Naive B cell (primary cell): ENCODE measurements at places on chromosomes 12 and 14. TPM values are rescaled to one million over a fixed set of nuclear protein-coding genes. Genes with fewer than 3 reads are reported as not detected.

The OTUB2 gene
- polyA plus RNA-seq: 0.12 TPM

The TTC6 gene
- polyA plus RNA-seq: not detected

The TSPAN19 gene
- polyA plus RNA-seq: not detected

The NKX2-1 gene
- polyA plus RNA-seq: not detected

The STAC3 gene
- polyA plus RNA-seq: 0.36 TPM

The KIF26A gene
- polyA plus RNA-seq: not detected

The STYK1 gene
- not detected for polyA plus RNA-seq

DNA sequence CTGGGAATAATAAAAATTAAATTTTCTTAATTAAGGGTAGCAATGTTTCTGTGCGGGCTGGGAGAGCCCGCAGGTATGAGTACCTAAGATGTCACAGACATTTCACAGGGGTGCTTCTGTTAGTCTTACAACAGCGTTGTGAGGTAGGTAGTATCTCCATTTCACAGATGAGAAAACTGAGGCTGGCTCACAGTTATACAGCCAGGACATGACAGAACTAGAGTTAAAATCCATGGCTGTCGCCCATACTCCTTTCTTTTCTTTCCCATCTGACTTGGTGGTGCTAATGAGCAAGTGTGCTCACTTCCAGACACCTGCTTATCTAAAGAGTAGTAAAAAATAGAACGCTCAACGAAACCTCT, 2.1 kb downstream of the BMAL2 start:
- H3K27me3 ChIP-seq: peaks cover 27% of the 10 kb centered on the region
- no peak overlapping the region for H3K4me3 ChIP-seq
- no peak overlapping the region for H3K27ac ChIP-seq
- H3K36me3 ChIP-seq: no peaks in the 10 kb centered on the region
- DNase-seq: no peak
- H3K4me1 ChIP-seq: peaks cover 14% of the 10 kb centered on the region

- H3K27me3 ChIP-seq: peaks cover 19% of the 10 kb centered on the region
- no peak overlapping the region for H3K27ac ChIP-seq
- peak overlapping the region; percentile 91 for H3K4me3 ChIP-seq
- peaks cover 10% of the 10 kb centered on the region for H3K36me3 ChIP-seq
These were observed 89.4 kb downstream of the GALNT8 start for GRCh38 chr12:4809449-4810218.

DNA sequence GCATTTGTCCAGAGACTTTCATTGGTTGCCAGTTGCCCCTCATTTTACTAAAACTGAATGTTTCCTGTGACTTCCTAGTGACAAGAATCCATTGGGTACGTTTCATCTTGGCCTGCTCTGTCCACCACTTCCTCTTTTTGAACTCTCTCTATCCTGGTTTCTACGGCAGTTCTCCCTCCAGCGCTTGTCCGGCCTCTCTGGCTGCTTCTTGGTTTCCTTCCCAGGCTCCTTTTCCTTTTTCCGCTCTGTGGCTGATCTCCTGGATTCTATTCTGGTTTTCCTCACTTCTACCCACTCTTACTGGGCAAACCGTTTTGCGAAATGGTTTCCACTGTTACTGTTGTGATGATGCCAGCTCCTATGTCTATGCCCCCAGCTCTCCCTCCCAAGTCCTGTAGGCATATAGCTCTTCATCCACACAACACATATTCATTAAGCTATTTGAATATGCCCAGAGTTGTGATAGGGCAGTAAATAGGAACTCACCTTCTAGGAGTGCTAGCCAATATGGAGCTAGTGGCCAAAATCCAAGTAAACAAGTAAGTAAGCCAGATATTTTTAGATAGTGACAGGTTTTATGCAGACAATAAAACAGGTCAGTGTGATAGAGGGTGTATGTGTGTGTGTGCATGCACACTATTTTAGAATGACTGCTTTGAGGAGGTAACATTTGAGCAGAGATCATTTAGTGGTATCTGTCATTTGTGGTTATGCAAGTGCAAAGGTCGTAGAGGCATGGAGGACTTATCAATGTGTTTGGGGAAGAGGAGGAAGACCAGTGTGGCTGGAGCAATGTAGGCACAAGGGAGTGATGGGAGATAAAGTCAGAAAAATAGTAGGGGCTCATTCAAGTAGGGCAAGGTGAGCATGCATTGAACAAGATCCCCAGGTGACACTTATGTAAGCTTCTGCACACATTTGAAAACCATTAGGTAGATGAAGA, 27.9 kb upstream of the CTDSP2 start:
- H3K27me3 ChIP-seq: peaks cover under 1% of the 10 kb centered on the region
- DNase-seq: no peak
- no peak overlapping the region for H3K4me3 ChIP-seq
- no peaks in the 10 kb centered on the region for H3K36me3 ChIP-seq
- H3K4me1 ChIP-seq: peaks cover 7% of the 10 kb centered on the region

DNA sequence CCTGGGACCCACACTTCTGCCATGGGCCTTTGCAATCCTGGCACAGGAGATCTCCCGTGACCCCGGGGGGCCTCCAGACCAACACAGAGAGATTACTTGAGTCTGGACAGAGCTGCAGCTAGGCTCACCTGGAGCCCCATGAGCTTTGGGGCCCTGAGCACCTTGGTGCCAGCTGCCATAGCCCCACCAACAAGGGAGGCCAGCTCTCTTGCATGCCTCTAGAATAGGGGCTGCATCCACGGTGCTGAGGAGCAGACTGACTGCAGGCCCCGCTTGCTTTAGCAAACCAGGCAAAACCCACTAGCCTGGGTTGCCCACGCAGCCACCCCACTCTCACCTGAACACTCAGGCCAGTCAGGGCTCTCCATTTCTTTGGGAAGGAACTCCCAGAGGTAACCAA, 3.7 kb upstream of the OR4N2 start:
- no peak for DNase-seq
- no peaks in the 10 kb centered on the region for H3K27me3 ChIP-seq
- no peak overlapping the region for H3K4me3 ChIP-seq

DNA sequence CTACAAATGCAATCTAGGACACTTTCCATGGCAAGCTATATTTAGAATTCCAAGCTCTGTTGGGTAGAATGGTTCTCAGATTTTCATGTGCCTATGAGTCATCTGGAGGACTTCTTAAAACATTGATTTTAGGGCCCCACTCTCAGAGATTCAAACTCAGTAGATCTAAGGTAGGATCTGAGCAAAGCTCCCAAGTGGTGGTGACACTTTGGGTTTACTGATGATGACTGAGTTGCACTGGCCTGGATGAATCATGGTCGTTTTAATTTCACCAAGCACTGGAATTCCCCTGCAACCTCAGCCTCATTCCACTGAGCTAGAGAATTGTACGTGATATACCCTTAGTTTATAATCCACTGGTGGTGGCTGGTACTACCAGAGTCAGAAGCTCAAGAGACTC, 86.5 kb downstream of the PPM1H start:
- H3K4me3 ChIP-seq: no peak overlapping the region
- no peak overlapping the region for H3K27ac ChIP-seq
- no peaks in the 10 kb centered on the region for H3K4me1 ChIP-seq
- peaks cover 7% of the 10 kb centered on the region for H3K27me3 ChIP-seq
- H3K36me3 ChIP-seq: no peaks in the 10 kb centered on the region
- no peak for DNase-seq

- DNase-seq: no peak
- H3K27ac ChIP-seq: peak overlapping the region; percentile 57
- no peaks in the 10 kb centered on the region for H3K27me3 ChIP-seq
- peaks cover 7% of the 10 kb centered on the region for H3K4me1 ChIP-seq
- H3K36me3 ChIP-seq: peaks cover 32% of the 10 kb centered on the region
These were observed 71.4 kb upstream of the POC1B start for GRCh38 chr12:89597210-89597609.

GRCh38 chr14:68160779-68161546, 341.4 kb downstream of the RAD51B start:
- H3K36me3 ChIP-seq: no peaks in the 10 kb centered on the region
- no peak overlapping the region for H3K27ac ChIP-seq
- no peak for DNase-seq
- no peaks in the 10 kb centered on the region for H3K4me1 ChIP-seq

GRCh38 chr12:100799770-100800169, 5.2 kb downstream of the ANO4 start:
- H3K36me3 ChIP-seq: peaks cover 6% of the 10 kb centered on the region
- H3K4me3 ChIP-seq: no peak overlapping the region
- H3K4me1 ChIP-seq: no peaks in the 10 kb centered on the region
- H3K27ac ChIP-seq: no peak overlapping the region
- H3K27me3 ChIP-seq: peaks cover 10% of the 10 kb centered on the region
- DNase-seq: no peak

DNA sequence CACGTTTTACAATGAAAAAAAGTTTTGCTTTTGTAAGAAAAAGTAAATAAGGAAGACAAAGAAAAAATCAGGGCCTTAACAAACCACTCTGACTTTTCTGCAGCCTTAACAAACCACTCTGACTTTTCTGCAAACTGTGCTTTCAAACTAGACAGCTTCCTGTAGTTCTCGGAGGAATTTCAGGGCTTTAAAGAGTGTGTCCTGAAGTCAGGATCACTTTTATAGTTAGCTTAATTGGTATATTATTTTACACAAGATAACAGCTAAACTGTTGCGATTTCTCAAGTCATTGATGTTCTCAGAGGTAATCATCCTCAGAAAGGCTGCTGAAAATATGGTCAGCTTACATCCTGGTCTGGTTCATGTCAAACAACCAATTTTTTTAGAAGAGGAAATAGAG, 42.2 kb downstream of the TMEM117 start:
- no peaks in the 10 kb centered on the region for H3K4me1 ChIP-seq
- no peaks in the 10 kb centered on the region for H3K36me3 ChIP-seq
- H3K27ac ChIP-seq: no peak overlapping the region
- H3K4me3 ChIP-seq: no peak overlapping the region
- H3K27me3 ChIP-seq: no peaks in the 10 kb centered on the region

DNA sequence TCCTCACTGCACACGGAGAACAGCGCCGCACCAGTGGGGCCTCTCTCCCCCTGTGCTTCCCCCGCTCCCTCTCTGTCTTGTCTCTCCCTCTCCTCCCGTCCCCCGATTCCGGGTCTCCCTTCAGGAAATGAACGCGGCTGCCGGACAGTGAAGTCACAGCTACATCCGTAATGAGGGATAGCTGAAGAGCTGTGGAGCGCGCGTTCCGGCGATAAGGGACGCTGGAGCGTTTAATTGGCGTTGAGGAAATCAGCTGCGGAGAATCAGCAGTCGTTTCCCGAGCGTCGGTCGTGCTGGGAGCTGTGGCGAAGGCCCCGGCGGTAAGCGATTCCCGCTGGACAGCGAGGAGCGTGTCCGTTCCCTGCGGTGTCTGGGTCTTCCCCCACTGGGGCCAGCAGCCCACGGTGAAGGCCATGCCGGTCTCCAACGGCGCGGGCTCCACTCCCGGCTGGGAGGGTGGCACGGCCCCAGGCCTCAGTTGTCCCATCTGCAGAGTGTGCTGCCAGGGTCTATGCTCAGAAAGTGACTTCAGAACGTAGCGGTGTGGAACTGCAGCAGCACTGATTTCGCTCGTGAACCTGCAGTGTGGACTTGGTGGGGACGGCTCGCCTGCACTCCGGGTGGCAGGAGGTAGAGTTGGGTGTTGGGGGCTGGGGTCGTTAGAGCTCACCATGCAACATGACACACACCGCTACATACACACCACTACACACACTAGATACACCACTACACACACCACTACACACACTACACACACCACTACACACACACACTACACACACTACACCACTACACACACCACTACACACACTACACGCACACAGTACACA, 10.9 kb downstream of the NOC4L start:
- H3K27ac ChIP-seq: no peak overlapping the region
- H3K36me3 ChIP-seq: no peaks in the 10 kb centered on the region
- H3K4me1 ChIP-seq: peaks cover 4% of the 10 kb centered on the region
- no peak for DNase-seq

- H3K27ac ChIP-seq: no peak within 1 kb of the TSS
- no peaks in the 10 kb centered on the region for H3K36me3 ChIP-seq
- no peak within 1 kb of the TSS for H3K4me3 ChIP-seq
- H3K4me1 ChIP-seq: peaks cover 7% of the 10 kb centered on the region
- peaks cover 32% of the 10 kb centered on the region for H3K27me3 ChIP-seq
These were observed at the start of gene PPFIA2 for GRCh38 chr12:81759190-81760051. Gene PPFIA2 (minus strand): TSS chr12:81759350.

DNA sequence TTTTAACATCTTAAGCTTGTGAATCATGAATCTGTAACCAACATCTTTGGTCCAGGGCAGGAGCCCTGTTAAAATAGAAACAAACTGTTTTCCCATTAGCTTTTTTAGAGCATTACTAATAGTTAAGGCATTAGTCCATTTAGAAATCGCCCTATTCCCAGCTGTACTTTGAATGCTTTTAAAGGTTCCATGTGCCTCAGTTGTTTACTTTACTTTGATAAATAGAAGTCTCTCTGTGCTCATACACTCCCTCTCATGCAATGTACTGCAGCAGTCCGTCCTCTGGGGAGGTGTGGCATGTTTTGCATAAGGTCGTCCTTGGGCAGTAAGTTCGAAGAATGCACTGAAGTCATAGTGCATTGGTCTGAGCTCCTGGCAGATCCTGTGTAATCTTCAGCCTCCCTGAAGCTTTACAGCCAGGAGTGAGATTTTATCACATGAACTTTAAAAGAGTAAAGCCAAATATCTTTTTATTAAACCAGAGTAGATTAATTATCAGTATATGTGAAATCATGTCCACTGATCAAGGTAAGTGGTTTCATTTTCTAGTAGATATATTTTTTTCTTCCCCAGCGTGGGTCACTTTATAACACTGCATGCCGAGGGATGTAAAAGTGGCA, 134.7 kb downstream of the FGD4 start:
- no peak for DNase-seq
- peaks cover 33% of the 10 kb centered on the region for H3K4me1 ChIP-seq
- H3K4me3 ChIP-seq: peak overlapping the region; percentile 77
- H3K36me3 ChIP-seq: no peaks in the 10 kb centered on the region

- peaks cover 16% of the 10 kb centered on the region for H3K4me1 ChIP-seq
- H3K27ac ChIP-seq: no peak within 1 kb of the TSS
- H3K27me3 ChIP-seq: peaks cover 74% of the 10 kb centered on the region
- DNase-seq: no peak
- no peak within 1 kb of the TSS for H3K4me3 ChIP-seq
These were observed at the start of gene SCNN1A for GRCh38 chr12:6375269-6376078. Gene SCNN1A (minus strand): TSS chr12:6375563. CDS start chr12:6374783, 780 bp downstream.

- H3K4me1 ChIP-seq: peaks cover 37% of the 10 kb centered on the region
- no peak for DNase-seq
- peaks cover 17% of the 10 kb centered on the region for H3K36me3 ChIP-seq
- H3K27me3 ChIP-seq: no peaks in the 10 kb centered on the region
- no peak overlapping the region for H3K27ac ChIP-seq
These were observed 154.9 kb upstream of the AMIGO2 start for GRCh38 chr12:47234576-47235141.
